ENCODE measurements at places on chromosomes 3 and 15.

GRCh38 chr3:185062191-185062590 lies 90.7 kb downstream of the C3orf70 start:
- DNase-seq: no peak

GRCh38 chr15:31153531-31153930 lies 52.0 kb upstream of the TRPM1 start:
- DNase-seq: no peak

GRCh38 chr3:189999718-190000117 lies 121.0 kb downstream of the P3H2 start:
- DNase-seq: no peak

DNA sequence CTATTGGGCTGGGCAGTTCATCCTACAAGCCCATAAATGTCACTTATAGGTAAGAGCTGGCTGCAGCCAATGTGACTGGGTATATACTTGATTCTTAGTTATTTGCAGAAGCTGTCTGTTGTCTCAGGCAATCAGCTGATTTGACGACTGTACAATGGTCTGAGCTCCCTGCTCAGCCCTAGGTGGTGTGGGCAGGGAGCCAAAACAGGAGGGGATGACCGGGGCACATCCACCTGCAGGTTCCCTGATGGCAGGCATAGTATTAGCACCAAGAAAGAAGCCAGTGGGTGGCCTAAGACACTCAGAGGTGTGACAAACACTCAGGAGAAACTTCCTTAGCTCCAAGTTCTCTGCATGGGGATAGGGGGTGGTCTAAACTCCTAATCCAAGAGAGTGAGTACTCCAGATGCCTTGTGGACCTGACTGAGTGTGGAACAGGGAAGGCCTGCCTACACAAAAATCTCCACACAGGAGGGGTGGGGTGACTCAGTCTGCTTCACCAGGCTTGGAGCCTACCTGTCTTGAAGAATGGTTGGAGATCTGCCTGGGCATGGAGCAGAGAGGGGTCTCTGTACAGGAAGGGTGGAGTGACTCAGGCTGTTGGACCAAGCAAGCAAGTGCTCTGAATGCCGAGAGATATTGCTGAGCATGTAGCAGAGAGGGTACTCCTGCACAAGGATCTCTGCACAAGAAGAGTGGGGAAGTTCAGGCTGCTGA lies 690.4 kb upstream of the NAALADL2 start:
- no peak for DNase-seq

DNA sequence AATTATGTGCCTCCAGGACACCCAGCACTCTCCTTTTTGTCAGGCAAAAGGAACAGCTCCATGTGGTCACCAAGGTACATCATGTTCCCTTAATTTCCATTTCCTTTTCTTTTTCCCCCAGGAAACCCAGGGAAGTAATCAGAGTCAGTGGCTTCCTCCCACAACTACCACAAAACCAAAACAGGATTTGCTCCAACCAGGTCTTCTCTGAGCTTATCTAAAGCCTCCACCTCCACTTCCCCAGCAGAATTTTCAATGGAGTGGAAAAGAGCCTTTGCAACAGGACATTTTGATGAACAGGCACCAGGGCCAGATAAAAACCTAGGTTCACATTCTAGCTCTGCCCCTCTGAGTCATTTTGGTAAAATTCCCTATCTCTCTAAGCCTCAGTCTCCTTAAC lies 154.3 kb downstream of the NR2F2 start:
- DNase-seq: no peak

GRCh38 chr3:40961104-40961857 lies 238.0 kb upstream of the CTNNB1 start:
- DNase-seq: no peak

GRCh38 chr3:12966847-12967605 lies 106.2 kb downstream of the IQSEC1 start:
- no peak for DNase-seq

GRCh38 chr15:56948764-56949101 lies 30.3 kb downstream of the TCF12 start:
- DNase-seq: no peak

GRCh38 chr3:111913163-111913763 lies 54.2 kb downstream of the PHLDB2 start:
- DNase-seq: no peak

GRCh38 chr15:68594533-68595259 lies 15.9 kb downstream of the CORO2B start:
- no peak for DNase-seq

- no peak for DNase-seq
Measured at GRCh38 chr15:31035610-31036009, 44.2 kb upstream of the MTMR10 start.

DNA sequence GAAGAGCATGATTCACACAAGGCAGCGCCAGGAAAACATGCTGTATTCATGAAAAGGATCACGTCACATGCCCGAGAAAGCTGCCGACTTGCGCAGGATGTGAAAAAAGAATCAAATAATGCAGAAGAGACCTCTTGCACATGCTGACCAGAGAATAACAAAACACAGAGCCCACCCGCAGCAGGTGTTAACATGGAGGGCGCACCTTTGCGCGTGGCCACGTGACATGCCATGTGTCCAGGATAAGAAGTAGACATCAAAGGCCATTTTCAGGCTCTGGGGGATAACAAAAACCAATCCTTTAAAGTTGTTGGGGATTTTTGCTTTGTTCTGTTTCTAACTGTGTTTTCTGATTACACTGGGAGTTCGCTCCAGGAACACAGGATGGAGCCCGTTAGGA lies 1332.8 kb downstream of the ZPLD1 start:
- no peak for DNase-seq

DNA sequence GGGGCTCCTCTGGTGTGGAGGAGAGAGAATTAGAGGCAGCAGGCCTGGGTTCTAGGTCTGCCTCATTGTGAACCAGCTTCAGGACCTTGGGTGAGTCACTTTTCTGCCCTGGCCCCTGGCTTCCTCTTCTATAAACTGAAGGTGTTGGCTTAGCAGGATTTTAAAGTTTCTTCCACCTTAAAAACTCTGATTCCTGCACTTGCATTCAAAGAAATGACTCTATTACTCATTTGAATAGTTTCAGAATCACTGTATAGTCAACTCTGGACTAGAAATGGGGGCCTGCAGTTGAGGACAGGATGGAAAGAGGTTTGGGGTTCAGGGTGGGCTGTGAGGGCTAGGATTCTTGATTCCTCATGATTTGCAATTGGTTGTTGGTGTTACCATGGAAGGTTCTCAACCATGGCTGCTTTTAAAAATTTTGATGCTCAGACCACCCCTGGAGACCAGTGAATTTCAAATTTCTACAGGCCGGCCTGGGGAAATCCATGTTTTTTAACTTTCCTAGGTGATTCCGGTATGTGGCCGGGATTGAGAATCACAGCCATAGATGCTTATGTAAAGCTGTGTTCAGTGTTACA lies 19.9 kb downstream of the SMAD3 start:
- DNase-seq: no peak

DNA sequence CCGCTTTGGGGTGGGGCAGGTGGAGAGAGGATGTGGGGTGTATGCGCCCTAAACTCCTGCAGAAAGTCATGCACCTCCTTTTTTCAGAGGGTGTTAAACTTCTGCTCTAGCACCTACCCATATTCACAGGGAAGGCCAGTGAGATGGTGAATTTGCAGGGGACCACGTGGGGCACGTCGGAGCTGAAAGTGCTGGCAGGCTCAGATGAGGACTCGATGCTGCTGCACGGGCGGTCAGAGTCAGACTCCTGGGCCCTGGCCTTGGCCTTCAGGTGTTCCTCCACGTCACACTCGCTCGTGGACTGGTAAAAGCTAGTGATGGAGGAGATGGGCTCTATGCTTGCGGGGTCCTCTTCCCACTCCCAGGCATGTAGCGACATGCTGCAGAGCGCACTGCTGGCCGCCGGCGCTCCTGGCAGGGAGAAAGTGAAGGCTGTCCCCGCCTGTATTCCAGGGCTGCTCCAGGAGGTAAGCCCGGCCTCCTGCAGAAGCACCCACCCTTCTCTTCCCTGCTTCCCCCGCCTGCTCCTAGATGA lies 883 bp downstream of the CFAP92 start:
- DNase-seq: no peak

GRCh38 chr3:120793601-120794000 lies 51.1 kb downstream of the GTF2E1 start:
- DNase-seq: no peak

- DNase-seq: peak; percentile 41
Measured at GRCh38 chr3:51024765-51025632, 350.3 kb downstream of the DOCK3 start.

- DNase-seq: no peak
Measured at GRCh38 chr3:56019490-56020146, 448.6 kb downstream of the ERC2 start.

- no peak for DNase-seq
Measured at GRCh38 chr3:38644016-38644661, 5.3 kb downstream of the SCN5A start.

DNA sequence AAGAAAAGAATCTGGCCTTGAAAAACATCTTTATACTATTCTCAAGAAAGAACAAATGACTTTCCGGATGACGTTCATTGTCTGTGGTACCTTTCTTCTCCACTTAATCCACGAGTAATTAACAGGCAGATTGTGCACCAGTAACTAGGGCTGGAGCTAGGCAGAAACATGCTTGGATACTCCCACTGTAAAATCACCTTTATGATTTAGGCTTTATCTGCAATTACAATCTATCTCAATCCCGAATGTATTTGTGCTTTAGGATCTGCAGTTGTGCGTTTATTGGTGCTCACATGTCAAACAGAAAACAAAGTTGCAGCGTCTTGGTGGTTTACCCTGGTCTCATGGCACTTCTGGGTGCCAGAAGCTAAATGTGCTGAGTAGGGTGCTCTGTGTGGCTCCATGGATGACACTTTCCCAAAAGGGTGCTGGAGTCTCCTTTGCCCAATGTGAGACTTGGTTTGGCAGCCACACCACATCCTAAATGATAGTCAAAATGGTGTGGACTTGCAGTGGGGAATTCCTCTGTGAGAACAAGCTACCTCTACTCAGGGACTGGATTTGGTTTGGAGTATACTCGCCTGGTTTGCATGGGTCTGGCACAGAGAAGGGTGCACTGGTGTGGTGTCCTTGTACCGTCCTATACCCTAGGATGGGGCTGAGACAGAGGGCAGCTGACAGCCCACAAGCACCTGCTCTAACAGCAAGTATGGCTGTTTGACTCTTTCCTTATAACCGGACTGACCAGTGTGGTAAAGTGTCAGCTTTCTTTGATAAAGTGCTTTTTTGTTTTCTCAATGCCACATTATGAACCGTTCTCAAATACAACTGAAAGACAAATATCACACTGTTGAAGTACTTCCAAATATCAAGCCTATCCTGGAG lies 7.7 kb downstream of the SERP1 start:
- DNase-seq: no peak

- peak; percentile 46 for DNase-seq
Measured at GRCh38 chr3:13657660-13658435, 108.9 kb downstream of the FBLN2 start.

DNA sequence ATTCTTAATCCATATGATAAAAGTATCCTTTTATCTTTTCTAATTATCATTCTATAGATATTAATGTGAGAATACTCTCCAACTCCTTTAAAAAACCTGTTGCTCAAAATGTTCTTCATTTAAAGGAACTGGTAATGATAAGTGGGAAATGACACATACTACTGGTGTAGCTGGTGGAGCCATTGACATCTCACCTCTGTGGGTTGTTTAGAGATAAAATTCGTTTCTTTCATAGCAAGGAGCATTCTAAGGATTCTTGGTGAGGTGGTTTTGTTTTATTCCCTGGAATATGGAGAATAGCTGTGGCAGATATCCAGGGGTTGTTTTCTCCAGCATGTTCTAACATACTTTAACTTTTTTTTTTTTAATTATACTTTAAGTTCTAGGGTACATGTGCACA lies 299.8 kb upstream of the THBS1 start:
- DNase-seq: no peak

DNA sequence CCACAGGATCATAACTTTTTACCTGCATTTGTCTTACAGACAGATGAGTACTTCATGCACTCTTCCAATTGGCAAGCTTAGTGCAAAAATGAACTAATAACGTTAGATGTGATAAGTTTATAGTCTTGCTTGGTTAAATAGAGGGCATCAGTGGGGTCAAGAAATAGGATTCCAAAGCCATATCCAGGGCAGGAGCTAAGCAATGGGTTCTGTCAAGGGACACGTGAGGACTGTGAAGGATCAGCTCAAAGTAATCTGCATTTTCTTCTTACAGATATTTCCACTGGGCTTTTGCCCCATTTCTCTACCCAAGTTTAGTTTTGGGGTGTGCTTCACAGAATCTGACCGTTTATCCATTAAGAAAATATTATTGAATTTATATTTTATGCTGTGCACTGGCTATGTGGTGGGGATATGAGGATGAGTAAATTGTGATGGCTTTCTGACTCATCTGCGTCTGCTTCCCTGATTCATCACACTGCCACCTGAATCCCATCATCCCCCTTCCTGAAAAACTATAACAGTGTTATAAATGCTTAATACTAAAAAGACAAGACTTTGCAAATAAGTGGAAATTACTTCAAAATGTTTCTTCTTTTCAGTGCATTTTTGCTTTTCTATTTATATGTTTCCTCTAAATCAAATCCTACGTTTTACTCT lies 17.5 kb downstream of the PPP2R3A start:
- DNase-seq: no peak

DNA sequence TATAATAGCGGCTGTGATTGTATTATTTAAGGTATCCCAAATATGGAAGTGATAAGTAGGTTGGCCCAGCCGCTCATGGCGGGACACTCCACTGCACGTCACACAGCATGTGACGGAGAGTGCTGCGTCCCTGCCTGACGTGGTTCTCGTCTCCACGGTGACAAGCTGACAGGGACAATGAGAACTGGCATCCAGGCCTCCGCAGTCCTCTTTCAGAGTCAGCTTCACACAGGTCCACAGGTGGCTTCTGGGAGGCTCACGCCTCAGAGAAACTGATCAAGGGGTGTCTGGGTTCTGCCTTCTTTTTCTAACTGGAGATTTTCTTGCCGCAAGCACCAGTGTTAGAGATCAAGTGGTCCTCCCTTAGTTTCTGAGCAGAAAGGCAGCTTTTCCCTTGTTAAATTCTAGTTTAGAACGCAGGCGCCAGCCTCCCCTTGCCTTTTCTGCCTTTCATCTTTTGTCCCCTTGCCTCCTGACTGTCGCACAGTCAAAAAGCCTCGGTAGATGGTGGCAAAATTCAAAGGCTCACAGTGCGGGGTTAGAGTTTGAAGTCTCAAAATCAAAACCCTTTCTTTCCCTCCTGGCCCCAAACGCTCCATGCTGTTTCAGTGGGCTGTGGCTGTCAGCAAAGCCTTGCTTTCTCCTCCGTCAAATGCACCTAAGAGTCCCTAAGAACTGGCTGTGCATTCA lies 120.9 kb downstream of the ATP10A start:
- DNase-seq: no peak
